Stimulated activated CD8-positive, alpha-beta memory T cell treated with anti-CD3 and anti-CD28 coated beads, Interleukin-7, amount 100 ng/mL, for 1 hour (primary cell): ENCODE measurements at places on chromosomes 7 and 10.

DNA sequence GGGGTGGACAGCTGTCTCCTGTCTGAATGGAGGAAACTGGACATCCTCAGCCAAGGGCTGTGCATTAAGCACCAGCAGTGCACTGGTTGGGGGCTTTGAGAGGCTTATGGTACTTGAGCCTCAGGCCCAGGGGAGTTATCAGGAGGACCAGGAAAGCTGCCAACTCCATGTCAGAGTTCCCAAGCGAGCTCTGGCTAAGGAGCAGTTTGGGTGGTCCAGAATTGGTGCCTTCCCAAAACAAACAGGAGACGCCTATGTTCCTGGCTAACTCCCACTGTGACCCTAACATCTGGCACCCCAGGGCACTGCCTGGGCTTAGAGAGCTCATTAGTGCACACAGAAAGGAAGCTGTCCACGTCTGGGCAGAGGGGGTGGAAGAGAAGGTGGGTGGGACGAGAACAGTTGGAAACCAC lies 408.6 kb upstream of the NPVF start:
- DNase-seq: no peak

- DNase-seq: no peak
Observed at GRCh38 chr7:35526645-35527044, 168.3 kb downstream of the HERPUD2 start.

DNA sequence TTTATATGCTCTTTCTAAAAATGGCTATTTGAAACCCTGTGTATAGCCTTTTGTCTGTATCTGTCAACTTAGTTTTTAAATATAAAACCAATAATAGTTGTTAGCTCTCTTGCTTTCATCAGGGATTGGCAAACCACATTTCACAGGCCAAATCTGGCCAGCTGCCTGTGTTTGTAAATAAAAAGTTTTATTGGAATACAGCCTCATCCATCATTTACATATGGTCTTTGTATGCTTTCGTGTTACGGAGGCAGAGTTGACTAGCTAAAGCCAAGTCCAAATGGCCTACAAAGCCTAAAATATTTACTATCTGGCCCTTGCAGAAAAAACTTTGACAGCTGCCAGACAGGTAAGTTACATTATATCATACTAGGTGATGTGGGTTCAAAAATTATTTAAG lies 235.0 kb downstream of the BICC1 start:
- DNase-seq: no peak

GRCh38 chr7:27763983-27764508 lies 24.1 kb downstream of the TAX1BP1 start:
- no peak for DNase-seq

DNA sequence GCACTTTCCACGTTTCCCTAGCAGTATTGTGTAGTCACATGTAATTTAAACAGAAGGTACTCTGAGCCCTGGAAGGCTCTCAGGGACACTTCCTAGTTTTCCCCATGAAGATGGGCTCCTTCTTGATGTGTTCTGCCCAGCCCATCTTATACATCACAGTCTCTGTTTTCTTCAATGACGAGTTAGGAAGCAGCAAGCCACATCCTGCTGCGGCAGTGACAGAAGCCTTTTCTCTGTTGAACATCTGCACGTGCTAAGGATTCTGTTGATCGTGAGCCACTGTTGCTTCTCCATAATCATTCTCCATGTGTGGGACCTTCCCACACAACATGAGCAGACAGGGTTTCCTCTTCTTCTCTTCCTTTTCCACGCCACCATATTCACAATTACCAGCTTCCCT lies 298.0 kb upstream of the IMMP2L start:
- DNase-seq: no peak

GRCh38 chr7:95590387-95591248 lies 5.7 kb downstream of the PDK4 start:
- no peak for DNase-seq

GRCh38 chr10:103850572-103850895 lies 4.8 kb downstream of the SH3PXD2A start:
- DNase-seq: no peak

- no peak for DNase-seq
Observed at GRCh38 chr10:112915590-112916572, 34.2 kb upstream of the TCF7L2 start.

DNA sequence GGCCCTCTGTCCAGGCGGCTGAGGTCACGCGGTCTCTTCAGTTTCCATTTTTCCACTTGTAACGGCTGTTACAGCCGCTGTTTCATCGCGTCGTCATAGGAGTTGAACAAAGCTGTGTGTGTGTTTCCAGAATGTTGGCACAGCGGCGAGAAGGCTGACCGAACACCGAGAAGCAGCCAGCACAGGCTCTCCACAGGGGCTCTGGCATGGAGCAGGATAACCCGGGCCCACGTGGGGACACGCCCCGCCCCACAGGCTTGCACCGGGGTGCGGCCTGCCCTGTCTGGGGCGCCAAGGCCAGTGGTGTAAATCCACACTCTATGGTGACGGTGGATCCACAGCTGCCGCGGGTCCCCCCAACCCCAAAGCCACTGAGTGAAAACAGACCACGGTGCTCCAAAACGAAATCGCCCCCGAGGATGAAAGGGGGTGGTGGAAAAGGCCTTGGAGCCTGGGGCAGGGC lies 448.2 kb downstream of the DNAJB6 start:
- DNase-seq: no peak

GRCh38 chr7:4797858-4798705 lies 22.7 kb downstream of the AP5Z1 start:
- peak; percentile 28 for DNase-seq

GRCh38 chr10:12823328-12823727 lies 178.2 kb downstream of the CCDC3 start:
- no peak for DNase-seq

DNA sequence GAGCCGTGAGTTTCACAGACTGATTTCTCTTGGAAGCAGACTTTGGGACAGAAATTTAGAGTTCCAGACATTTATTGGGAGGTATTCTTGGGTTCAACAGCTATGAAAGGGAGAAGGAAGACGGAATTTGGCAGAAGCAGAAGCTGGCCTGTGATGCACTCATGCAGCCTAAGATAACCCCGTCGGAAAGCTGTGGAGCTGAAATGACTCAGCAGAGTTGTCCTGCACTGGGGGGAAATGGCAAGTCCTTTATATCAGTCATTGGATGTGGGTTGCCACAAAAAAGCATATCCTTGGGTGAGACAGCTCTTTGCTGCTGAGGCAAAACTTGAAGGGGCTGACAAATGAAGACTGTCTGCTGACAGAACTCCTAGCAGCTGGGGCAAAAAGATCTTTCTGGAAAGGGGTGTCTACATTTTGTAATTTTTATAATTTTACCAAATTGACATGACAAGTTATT lies 11.5 kb upstream of the MICU1 start:
- no peak for DNase-seq

DNA sequence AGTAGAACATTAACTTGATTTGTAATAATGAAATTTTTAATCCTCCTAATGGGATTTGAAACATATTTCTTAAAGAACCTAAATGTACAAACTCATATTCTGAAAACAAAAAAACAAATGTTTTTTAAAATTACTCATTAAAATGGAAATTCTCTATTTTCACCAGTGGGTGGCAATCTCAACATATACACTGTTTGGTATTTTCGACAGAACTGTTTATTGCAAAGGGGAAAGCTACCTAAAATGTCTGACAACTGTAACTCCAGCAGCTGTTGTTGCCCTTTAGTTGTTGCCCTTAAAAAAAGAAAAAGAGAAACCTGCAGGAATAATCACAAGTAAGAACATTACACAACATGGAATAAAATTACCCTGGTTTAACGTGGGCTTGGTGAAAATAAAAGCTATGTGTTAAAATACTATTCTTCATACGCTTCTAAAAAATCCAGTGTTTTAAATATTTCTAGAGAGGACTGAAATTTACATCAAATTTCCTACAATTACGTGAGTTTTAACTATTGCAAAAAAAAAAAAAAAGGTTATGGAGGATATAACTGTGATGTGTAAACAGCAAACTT lies 54.5 kb downstream of the COL1A2 start:
- DNase-seq: no peak

DNA sequence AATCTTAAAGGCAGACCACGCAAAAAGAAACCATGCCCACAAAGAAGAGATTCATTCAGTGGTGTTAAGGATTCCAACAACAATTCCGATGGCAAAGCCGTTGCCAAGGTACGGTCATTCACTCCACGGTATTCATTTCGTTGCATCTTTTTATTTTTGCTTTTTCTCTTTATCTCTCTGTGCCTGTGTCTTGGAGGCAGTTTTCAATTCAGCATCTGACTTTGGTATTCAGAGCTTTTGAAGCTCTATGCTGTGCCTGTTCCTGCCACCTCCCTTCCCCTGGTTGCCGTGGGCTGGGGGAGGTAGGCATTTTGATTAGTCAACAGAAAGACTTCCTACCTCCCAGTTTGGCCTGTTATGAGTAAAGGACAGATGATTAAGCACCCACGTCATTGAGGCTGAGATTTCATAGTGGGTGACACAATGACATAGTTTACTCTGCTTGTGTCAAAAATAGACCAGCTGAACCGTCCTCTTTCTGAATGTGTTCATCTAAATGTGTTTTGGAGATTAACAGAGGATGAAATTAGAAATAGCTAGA lies 149.5 kb downstream of the ARID5B start:
- peak; percentile 35 for DNase-seq

- DNase-seq: no peak
Observed at GRCh38 chr7:17651863-17652385, 288.4 kb downstream of the SNX13 start.

GRCh38 chr7:20661884-20662283 lies 46.4 kb downstream of the ABCB5 start:
- DNase-seq: no peak

- DNase-seq: no peak
Observed at GRCh38 chr10:127872871-127873600, 19.7 kb downstream of the CLRN3 start.

DNA sequence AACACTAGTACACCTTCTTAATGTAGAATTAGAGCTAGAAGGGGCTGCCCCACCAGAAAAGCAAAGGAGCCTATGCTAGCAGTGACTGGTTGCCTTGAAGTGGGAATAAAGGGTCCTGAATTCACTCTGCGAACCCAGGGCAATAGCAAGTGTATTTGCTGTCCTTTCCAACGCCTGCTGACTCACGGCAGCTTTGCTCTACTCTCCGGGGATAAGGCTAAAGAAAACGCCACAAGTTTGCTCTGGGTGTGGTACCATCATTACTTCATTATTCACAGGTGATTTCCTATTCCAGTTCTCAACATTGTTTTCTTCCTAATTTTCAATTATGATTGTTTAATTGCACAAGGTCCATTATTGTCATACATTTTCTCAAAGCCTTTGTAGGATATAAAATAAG lies 220.5 kb upstream of the AOAH start:
- DNase-seq: no peak

- no peak for DNase-seq
Observed at GRCh38 chr7:47451851-47452205, 130.1 kb downstream of the TNS3 start.

GRCh38 chr10:132001238-132001972 lies 19.7 kb upstream of the BNIP3 start:
- DNase-seq: no peak

DNA sequence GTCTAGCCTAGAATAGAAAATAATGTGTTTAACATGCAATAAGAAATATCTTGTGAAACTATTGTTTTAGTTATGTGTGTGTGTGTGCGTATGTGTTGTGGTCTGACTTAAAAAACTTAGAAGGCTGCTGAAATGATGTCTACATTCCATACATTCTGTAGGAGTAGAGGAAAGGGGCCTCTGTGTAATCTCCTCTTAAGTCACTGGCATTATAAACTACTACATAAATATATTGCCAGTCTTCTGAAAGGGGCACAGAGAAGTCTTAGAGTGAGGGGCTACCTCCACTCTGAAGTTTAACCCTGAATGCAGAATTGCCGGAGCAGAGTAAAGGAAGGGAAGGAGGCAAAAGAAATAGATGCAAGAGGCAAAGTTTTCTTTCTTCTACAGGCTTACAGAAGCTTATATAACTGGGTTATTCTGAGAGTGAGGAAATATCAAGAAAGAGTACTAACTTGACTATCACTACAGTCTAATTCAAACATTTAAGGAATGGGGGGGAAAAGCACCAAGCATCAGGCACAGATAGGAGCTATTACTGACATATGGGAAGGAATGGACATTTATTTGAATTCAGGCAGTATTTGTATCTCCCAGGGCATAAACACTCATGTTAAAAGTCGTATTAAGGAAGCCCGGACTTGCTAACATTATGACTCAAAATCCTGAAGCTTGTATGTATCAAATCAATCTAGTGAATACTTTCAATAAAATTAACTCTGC lies 75.7 kb downstream of the DNAJC1 start:
- no peak for DNase-seq

DNA sequence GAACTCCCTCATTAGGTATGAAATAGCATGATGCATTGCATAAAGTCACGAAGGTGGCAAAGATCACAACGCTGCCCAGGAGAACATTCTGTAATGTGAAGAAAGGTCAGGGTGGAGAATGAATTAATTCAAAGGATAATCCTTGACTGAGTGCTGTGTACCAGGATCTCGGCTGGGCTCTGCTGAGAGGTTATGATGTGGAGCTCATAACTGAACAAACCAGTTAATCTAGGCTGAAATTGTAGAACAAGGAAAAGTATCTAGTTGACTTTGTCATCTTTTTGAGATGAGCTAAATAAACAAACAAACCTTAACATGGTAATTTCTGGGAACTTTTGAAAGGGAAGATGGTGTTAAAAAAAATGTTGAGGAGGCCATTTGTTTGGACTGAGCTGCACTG lies 6.1 kb downstream of the MSMB start:
- DNase-seq: no peak

GRCh38 chr7:148982654-148983199 lies 45.6 kb downstream of the PDIA4 start:
- DNase-seq: no peak

DNA sequence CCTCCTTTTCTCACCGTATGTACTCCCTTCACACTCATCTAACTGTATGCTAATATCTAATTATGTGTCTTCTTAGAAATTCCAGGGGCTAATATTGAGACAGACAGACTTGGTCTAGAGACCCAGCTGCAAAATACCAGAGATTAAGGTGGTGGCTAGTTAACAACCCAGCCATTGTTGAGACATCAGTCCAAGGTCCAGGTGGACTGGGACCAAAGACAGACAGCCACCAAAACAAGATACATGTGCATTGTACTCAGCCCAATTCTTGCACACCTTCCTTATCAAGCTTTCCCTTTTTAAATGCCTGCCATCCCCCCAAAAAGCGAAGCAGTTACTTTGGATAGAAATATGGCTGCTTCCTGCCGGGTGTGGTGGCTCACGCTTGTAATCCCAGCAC lies 43.3 kb upstream of the LRRN3 start:
- no peak for DNase-seq

- no peak for DNase-seq
Observed at GRCh38 chr7:80591654-80592053, 46.8 kb upstream of the CD36 start.

GRCh38 chr7:127940381-127941160 lies 90.7 kb downstream of the LRRC4 start:
- no peak for DNase-seq

- no peak for DNase-seq
Observed at GRCh38 chr10:16458166-16458955, 21.6 kb downstream of the PTER start.
